Spleen (tissue), 13 donors: ENCODE measurements at places on chromosomes 7 and 10. TPM values are rescaled to one million over a fixed set of nuclear protein-coding genes. Genes with fewer than 3 reads are reported as not detected.

The CALY gene
- 1.3 TPM for total RNA-seq

The SLC13A1 gene
- total RNA-seq: not detected

The LDB3 gene
- total RNA-seq: 0.14 TPM

The GNAT3 gene
- total RNA-seq: not detected

The SEMA3E gene
- total RNA-seq: not detected

The PRR15 gene
- total RNA-seq: not detected
